ENCODE measurements at places on chromosomes 6 and 20.
A peak's percentile ranks its signal among the peaks of the same experiment; 100 is the strongest.

- no peak for DNase-seq
Observed at GRCh38 chr6:39902786-39903465, 31.3 kb downstream of the MOCS1 start.

- DNase-seq: peak; percentile 61
Observed at GRCh38 chr6:97215157-97215769, 67.8 kb downstream of the MMS22L start.

DNA sequence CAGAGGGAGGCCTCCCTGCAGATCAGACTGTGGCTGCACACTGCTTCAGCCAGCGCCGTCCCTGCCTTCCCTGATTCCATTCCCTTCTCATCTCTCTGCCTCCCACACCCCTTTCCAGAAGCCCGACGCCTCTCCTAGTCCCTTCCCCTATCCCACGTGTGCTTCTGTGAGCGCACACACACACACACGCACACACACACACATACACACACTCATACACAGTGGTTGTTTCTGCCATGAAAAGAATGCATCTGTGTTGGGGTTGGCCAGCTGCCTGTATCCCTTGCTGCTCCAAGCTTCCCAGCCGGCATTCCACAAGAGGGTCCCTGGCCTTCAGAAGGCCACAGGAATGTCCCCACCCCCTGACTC lies 51.7 kb downstream of the MOCS1 start:
- peak; percentile 99 for DNase-seq

- DNase-seq: no peak
Observed at GRCh38 chr6:10963113-10963512, 76.3 kb downstream of the SYCP2L start.

DNA sequence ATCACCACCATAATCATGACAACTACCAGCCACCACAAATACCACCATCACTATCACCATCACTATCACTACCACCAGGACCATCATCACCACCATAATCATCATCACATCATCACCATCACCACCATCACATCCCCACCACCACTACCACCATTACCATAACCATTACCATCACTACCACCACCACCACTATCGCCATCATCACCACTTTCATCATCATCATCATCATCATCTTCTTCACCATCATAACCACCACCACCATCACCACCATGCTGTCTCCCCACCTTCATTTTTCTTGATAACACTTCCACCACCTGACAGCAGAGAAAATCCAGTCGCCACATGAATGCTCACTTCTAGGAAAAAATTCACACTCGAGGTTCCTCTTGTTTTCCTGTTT lies 253.6 kb downstream of the ANKRD60 start:
- DNase-seq: no peak

DNA sequence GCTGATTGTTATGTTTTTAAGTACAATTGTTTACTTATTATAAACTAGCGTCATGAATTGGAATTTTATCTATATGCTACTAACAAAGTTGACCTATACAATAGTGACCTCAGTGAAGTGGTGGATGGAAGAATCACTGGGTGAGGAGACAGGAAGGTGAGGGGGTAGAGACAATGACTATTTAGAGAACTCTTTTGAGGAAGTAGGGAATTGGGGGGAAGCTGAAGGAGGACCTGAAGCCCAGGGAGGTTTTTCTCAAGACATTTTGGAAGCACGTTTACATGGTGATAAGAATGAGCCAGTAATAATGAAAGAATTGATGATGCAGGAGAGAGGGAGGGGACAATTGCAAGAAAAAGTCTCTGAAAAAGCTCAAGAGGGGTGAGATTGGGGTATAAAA lies 96.4 kb downstream of the RPS12 start:
- DNase-seq: no peak

- no peak for DNase-seq
Observed at GRCh38 chr20:35007891-35008290, 52.2 kb downstream of the MYH7B start.

DNA sequence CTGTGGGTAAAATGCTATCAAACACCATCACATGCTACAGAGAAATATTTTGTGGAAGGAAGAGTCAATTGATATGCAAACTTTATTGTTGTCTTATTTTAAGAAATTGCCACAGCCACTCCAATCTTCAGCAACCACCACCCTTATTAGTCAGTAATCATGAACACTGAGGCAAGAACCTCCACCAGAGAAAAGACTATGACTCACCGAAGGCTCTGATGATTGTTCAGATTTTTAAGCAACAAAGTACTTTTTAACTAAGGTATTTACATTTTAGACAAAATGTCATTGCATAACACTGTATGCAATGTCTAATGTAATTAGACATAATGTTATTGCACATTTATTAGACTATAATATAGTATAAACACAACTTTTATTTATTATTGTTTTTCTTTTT lies 26.2 kb upstream of the MMP24 start:
- peak; percentile 2 for DNase-seq

GRCh38 chr20:36167902-36168503 lies 13.5 kb downstream of the EPB41L1 start:
- peak; percentile 53 for DNase-seq

GRCh38 chr6:31888276-31889258 lies 8.9 kb downstream of the EHMT2 start:
- DNase-seq: peak; percentile 29
